Tibial nerve (tissue), 4 donors: ENCODE measurements at places on chromosomes 13 and 19.

- no peaks in the 10 kb centered on the region for H3K4me1 ChIP-seq
- H3K4me3 ChIP-seq, result no peak overlapping the region
- no peaks in the 10 kb centered on the region for H3K36me3 ChIP-seq
- H3K27ac ChIP-seq, result no peak overlapping the region
- H3K27me3 ChIP-seq, result no peaks in the 10 kb centered on the region
- no peak for DNase-seq
Measured at GRCh38 chr13:71661921-71662320, 205.1 kb downstream of the DACH1 start.

DNA sequence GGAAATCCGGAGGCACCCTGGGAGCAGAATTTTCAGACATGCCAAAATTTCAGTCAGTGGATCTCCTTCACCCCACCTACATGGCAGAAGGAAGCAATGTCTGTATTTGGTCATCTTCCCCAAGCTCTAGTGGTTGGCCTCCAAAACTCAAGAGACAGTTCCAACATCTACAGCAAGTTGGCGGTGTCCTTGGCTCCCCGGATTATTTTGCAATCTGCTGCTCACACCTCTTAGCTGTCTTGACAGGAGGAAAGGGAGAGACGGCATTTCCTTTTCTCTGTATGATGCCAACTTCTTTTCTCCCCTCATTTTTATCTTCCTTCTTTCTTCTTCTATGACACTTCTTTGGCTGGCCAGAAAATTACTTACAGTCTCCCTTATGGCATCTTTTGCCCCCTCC is 159.9 kb downstream of the SUCLA2 start:
- H3K4me1 ChIP-seq, result no peaks in the 10 kb centered on the region
- H3K27ac ChIP-seq, result no peak overlapping the region
- H3K27me3 ChIP-seq, result no peaks in the 10 kb centered on the region
- H3K4me3 ChIP-seq, result no peak overlapping the region
- H3K36me3 ChIP-seq, result no peaks in the 10 kb centered on the region

DNA sequence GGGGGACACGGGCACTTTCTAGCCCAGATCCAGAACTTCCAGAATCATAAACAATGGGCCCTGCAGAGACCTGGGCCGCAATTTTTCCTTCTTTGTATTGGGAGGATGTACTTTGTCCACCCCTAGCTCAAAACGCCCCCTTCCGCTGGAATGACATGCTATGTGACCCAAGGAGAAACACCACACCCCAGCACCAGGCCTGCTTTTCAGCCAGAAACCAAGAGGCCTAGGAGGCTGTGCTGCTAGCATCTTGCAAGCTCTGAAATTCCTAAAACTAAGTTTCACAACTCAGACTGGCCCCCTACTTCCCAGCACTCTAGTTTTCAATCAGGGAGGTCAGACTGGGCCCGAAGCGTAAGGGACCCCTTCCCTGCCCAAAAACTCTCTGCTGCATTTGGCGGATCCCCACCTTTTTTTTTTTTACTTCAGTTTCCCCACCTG is 538 bp downstream of the LSM4 start:
- peak overlapping the region; percentile 87 for H3K27ac ChIP-seq
- no peaks in the 10 kb centered on the region for H3K4me1 ChIP-seq
- H3K36me3 ChIP-seq, result no peaks in the 10 kb centered on the region
- H3K27me3 ChIP-seq, result no peaks in the 10 kb centered on the region

- no peak for DNase-seq
- H3K4me1 ChIP-seq, result peaks cover 23% of the 10 kb centered on the region
- H3K27ac ChIP-seq, result no peak overlapping the region
- H3K4me3 ChIP-seq, result no peak overlapping the region
Measured at GRCh38 chr13:98989469-98990235, 11.8 kb upstream of the DOCK9 start.

DNA sequence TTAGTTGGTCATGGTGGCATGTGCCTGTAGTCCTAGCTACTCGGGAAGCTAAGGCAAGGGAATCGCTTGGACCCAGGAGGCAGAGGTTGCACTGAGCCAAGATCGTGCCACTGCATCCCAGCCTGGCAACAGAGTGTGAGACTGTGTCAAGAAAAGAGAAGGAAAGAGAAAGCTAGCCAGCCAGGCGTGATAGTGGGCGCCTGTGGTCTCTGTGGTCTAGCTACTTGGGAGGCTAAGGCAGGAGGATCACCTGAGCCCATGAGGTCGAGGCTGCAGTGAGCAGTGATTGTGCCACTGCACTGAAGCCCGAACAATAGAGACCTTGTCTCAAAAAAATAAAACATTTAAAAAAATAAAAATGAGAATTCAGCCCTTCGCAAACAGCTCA is 33.3 kb downstream of the TIMM13 start:
- H3K4me3 ChIP-seq, result no peak overlapping the region
- H3K4me1 ChIP-seq, result no peaks in the 10 kb centered on the region
- peaks cover 19% of the 10 kb centered on the region for H3K27me3 ChIP-seq

GRCh38 chr19:5978606-5979552 is 939 bp upstream of the RANBP3 start:
- H3K4me3 ChIP-seq, result peak overlapping the region; percentile 59
- no peak for DNase-seq
- H3K27ac ChIP-seq, result peak overlapping the region; percentile 92
- H3K4me1 ChIP-seq, result no peaks in the 10 kb centered on the region
- H3K27me3 ChIP-seq, result no peaks in the 10 kb centered on the region

- DNase-seq, result no peak
- no peak overlapping the region for H3K4me3 ChIP-seq
- H3K27me3 ChIP-seq, result no peaks in the 10 kb centered on the region
- H3K36me3 ChIP-seq, result no peaks in the 10 kb centered on the region
Measured at GRCh38 chr19:47691782-47692181, 21.4 kb upstream of the EHD2 start.

- peaks cover 36% of the 10 kb centered on the region for H3K27me3 ChIP-seq
- DNase-seq, result no peak
- H3K27ac ChIP-seq, result no peak overlapping the region
Measured at GRCh38 chr13:83884141-83884540, 1.9 kb upstream of the SLITRK1 start.

- H3K27me3 ChIP-seq, result no peaks in the 10 kb centered on the region
- H3K36me3 ChIP-seq, result peaks cover 12% of the 10 kb centered on the region
- H3K4me3 ChIP-seq, result no peak overlapping the region
- no peaks in the 10 kb centered on the region for H3K4me1 ChIP-seq
- no peak for DNase-seq
Measured at GRCh38 chr19:9166846-9167245, 11.9 kb upstream of the OR7D2 start.

GRCh38 chr13:111895896-111896821 is 170.8 kb upstream of the SOX1 start:
- no peak overlapping the region for H3K4me3 ChIP-seq
- no peak for DNase-seq
- no peaks in the 10 kb centered on the region for H3K4me1 ChIP-seq
- no peak overlapping the region for H3K27ac ChIP-seq
- H3K36me3 ChIP-seq, result no peaks in the 10 kb centered on the region

GRCh38 chr19:16514383-16515019 is 18.3 kb downstream of the C19orf44 start:
- peaks cover 3% of the 10 kb centered on the region for H3K36me3 ChIP-seq
- no peaks in the 10 kb centered on the region for H3K27me3 ChIP-seq
- H3K4me1 ChIP-seq, result peaks cover 14% of the 10 kb centered on the region

GRCh38 chr19:19552798-19553197 is 14.7 kb downstream of the CILP2 start:
- H3K4me1 ChIP-seq, result no peaks in the 10 kb centered on the region
- DNase-seq, result no peak
- no peak overlapping the region for H3K27ac ChIP-seq
- no peak overlapping the region for H3K4me3 ChIP-seq

DNA sequence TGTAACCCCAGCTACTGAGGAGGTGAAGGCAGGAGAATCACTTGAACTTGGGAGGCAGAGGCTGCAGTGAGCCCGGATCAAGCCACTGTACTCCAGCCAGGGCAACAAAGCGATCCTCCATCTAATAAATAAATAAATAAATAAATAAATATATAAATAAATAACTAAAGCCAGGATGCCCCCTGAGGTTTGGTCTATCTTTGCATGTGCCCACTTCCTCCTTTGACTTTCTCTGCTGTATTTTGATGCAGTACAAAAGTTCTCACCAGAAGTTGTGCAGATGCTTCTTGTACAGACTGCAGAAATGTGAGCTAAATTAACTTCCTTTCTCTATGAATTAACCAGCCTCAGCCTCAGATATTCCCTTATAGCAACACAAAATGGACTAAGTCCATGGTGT is 6.5 kb upstream of the N4BP2L2 start:
- no peak overlapping the region for H3K27ac ChIP-seq
- H3K36me3 ChIP-seq, result no peaks in the 10 kb centered on the region
- no peak for DNase-seq
- no peaks in the 10 kb centered on the region for H3K27me3 ChIP-seq
- H3K4me3 ChIP-seq, result no peak overlapping the region

GRCh38 chr19:16070366-16070990 is 5.8 kb upstream of the TPM4 start:
- no peak overlapping the region for H3K4me3 ChIP-seq
- H3K36me3 ChIP-seq, result no peaks in the 10 kb centered on the region
- H3K4me1 ChIP-seq, result peaks cover under 1% of the 10 kb centered on the region

GRCh38 chr13:30453727-30454126 is 12.0 kb downstream of the HMGB1 start:
- H3K4me3 ChIP-seq, result no peak overlapping the region
- H3K27ac ChIP-seq, result no peak overlapping the region
- no peaks in the 10 kb centered on the region for H3K27me3 ChIP-seq
- H3K36me3 ChIP-seq, result no peaks in the 10 kb centered on the region

- peak overlapping the region; percentile 84 for H3K27ac ChIP-seq
- no peak for DNase-seq
- H3K27me3 ChIP-seq, result no peaks in the 10 kb centered on the region
- peak overlapping the region; percentile 87 for H3K4me3 ChIP-seq
Measured at GRCh38 chr19:19385896-19386869, 19.3 kb upstream of the GATAD2A start.

- H3K27ac ChIP-seq, result no peak overlapping the region
- DNase-seq, result no peak
- no peak overlapping the region for H3K4me3 ChIP-seq
- H3K27me3 ChIP-seq, result peaks cover 49% of the 10 kb centered on the region
- H3K36me3 ChIP-seq, result no peaks in the 10 kb centered on the region
Measured at GRCh38 chr13:49218493-49219051, 1.6 kb upstream of the MLNR start.

DNA sequence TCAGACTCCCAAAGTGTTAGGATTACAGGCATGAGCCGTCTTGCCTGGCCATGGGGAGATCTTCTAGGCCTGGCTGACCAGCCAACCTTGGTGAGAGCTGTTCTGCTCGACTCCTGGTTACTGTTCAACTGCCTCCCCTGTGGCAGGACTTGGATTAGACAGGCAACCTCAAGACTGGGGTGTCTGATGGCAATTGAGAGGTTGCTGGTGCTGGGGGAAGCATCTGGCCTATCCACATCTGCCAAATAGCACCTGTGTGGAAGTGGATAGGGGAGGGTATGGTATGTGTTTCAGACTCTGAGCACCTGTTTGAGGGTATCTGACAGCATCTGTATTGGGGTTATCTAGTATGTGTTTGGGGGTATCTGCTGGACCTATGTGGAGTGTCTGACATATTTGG is 44.7 kb downstream of the ARHGEF18 start:
- H3K27me3 ChIP-seq, result no peaks in the 10 kb centered on the region
- no peak overlapping the region for H3K4me3 ChIP-seq
- peaks cover 32% of the 10 kb centered on the region for H3K4me1 ChIP-seq
- no peaks in the 10 kb centered on the region for H3K36me3 ChIP-seq
- no peak for DNase-seq

DNA sequence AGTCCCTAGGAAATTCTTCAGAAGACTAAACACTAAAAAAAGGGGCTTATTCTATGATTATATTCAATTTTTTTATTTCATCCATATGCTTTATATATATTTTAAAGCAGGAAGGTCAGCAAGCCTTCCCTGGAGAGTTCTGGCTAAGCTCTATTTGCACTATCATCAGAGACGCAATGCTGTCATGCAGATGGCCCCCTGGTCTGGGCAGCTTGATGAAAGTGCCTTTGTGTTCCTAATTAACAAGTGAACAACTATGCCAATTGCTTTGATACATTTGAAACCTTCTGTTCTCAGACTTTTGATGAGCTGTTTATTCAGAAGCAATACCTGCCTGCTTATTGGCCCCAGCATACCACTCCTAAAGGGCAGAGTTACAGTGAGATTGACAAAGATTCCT is 1344.6 kb downstream of the OLFM4 start:
- H3K36me3 ChIP-seq, result no peaks in the 10 kb centered on the region
- H3K4me1 ChIP-seq, result no peaks in the 10 kb centered on the region
- no peak overlapping the region for H3K4me3 ChIP-seq
- H3K27me3 ChIP-seq, result no peaks in the 10 kb centered on the region
- no peak for DNase-seq

DNA sequence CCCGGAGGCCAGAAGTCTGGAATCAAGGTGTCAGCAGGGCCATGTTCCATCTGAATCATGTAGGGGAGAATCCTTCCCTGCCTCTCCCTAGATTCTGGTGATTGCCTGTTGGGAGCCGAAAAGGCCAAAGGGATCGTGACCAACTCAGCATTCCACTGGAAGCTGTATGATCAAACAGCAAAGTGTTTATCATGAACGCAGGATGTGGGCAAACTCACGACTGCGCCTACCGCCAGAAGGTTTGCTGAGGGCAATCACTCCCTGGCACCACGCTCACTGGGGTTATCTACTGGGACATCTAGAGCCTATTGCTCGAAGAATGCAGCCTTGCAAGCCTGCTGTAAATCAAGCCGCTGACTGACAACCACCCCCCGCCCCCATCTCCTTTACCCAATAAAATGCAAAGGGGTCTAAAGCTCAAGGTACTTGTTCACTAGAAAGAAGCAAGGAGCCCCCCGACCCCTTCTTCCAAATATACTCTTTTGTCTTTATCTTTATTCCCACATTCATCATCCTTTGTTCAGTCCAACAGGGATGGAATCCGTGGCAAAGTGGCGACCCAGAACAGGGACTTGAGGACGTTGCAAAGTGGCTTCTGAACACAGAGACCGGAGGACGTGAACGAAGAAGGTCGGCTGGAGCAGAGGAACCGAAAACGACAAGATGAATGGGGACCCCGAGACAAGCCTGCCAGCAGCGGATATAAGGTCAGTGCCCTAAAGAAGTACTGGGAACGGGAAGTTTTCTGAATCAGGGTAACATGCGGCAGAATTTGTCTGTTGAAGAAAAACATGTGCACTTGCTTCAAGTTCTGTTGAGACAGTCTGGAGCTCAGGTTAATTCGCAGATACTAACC is 16.8 kb downstream of the CLEC4M start:
- no peak overlapping the region for H3K27ac ChIP-seq
- H3K36me3 ChIP-seq, result no peaks in the 10 kb centered on the region
- H3K4me1 ChIP-seq, result no peaks in the 10 kb centered on the region

DNA sequence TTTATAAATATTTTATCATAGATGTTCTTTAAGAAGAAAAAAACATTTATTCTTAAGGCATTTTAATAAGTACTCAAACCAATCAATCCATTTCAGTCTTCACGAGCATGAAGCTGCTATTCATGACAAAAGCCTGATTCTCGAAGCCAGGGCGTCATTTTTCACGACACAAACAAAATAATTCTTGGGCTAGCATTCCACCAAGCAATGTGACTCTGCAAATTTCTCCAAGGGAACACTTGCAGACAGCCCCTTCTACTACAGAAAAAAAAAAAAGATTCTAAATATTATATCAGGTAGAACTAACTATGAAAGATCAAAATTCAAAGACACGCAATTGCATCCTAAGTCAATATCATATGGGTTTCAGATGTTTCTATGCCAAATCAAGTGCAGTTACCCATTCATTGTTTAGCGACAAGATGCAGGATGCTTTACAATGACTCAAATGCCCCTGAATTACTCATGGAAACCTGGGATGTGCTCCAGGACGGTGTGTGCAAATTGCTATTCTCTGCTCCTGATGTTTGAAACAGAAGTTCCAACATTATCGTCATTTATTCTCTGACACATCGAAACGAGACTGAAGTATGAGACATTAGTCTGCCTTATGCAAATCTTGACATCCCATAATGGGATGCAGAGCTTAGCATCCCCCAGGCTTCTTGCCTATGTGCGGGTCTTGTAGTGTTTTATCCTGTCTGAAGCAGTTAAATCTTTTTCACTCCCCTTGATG is 517.7 kb downstream of the MYO16 start:
- no peak overlapping the region for H3K27ac ChIP-seq
- H3K4me1 ChIP-seq, result no peaks in the 10 kb centered on the region
- no peaks in the 10 kb centered on the region for H3K36me3 ChIP-seq
- H3K4me3 ChIP-seq, result no peak overlapping the region
- H3K27me3 ChIP-seq, result peaks cover 5% of the 10 kb centered on the region
